GM12892 (cell line): ENCODE measurements at places on chromosomes 2 and 18.

- no peak for DNase-seq
Measured at GRCh38 chr2:3613524-3613905, 18.6 kb downstream of the COLEC11 start.

GRCh38 chr2:86446060-86446459 is 4.9 kb downstream of the KDM3A start:
- no peak for DNase-seq

DNA sequence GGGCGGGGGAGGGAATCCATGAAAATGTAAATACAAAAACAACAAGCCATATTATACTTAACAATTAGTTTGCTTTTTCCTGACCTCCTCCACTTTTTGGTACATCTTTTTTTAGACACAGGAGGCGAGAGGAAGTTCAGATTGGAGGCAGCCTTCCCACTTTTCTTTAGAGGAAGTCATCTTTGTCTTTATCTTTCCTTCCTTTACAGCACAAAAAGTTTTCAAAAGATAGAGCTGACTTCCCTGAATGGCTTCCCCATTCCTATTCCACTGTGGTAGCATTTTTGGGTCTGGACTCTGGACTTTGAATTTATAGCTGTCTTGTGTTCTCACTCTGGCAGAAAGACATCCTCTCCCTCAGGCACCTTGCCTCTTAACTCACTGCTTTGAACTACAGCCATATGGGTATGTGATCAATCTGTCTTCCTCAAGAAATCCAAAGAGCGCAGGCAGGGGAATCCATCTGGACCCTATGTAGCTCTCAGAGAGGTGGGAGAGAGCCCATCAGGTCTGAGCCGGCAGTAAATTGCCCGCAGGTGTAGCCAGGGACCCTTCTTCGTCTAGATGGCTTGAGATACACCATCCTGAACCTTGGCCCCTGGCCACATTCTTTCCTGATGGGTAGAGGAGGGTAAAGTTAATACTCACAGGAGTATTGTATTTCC is 101.9 kb downstream of the AQP4 start:
- DNase-seq, result no peak

GRCh38 chr18:76801567-76802505 is 20.5 kb upstream of the ZNF236 start:
- DNase-seq, result peak; percentile 85

DNA sequence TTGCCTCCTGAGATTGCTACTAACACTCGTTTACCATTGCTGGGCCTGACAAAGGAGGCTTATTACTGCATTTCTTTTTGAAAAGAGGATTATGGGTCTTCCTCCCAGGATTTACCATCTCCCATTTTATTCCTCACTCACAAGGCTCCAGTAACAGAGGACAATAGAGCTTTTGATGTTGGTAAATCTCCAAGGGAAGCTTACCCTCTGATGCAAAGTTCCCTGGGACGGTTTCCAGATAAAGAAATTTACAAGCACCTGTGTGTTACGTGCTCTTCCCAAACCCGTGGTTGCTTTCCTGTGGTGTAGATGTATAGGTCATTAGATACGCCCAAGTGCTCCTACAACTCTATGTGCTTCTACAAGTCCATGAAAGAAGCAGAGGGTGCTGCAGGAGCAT is 17.1 kb downstream of the VSNL1 start:
- no peak for DNase-seq

DNA sequence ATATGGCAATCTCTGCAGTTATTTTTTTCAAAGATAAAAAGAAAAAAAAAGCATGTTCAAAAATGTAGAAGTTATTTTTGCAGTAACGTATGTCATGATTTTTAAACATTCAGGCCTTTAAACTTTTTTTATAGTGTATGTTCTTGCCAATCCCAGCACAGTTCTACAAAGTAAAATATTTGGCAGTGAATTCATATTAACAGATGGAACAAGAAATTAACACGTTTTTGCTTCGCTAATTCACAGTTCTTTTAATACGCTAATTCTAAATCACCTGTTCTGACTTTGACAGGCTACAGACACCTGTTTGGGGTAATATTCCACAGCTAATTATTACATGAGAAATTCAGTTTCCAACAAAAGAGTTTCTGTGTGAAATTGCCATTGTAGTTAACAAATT is 183.2 kb downstream of the ARHGAP15 start:
- DNase-seq, result no peak

GRCh38 chr2:235324324-235324723 is 169.5 kb upstream of the AGAP1 start:
- no peak for DNase-seq

DNA sequence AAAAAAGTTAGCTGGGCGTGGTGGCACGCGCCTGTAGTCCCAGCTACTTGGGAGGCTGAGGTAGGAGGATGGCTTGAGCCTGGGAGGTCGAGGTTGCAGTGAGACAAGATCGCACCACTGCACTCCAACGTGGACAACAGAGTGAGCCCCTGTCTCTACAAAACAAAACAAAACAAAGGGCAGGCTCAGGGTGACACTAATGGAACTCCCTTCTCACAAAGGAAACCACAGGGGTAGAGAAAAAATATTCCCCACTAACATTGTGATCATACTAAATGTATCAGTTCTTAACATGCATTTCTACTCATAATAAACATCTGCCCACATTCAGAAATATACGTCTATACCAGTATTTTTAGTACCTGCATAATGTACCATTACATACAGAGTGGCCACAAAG is 21.1 kb downstream of the STAM2 start:
- DNase-seq, result no peak

GRCh38 chr2:158380746-158381145 is 75.8 kb downstream of the CCDC148 start:
- DNase-seq, result no peak

GRCh38 chr2:29841386-29842004 is 79.9 kb downstream of the ALK start:
- no peak for DNase-seq

DNA sequence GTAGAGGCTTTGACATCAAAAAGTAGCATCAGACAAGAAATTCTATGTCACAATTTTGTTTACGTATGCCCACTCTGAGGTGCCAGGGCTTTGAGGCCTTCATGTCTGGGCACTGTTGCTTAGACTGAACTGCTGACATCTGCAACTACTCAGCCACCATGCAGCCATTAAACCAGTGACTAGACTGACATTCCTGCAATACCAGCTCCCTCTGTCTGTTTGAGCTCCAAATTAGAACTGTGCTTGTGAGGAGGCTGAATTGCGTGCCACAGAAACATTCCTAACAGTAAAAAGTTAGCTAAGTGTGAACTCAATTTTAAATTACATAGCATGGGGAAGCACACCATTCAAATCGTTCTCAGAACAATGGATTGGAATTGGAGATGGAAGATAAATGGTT is 163.2 kb downstream of the INSIG2 start:
- no peak for DNase-seq

- no peak for DNase-seq
Measured at GRCh38 chr2:95698146-95698545, 106.3 kb downstream of the TRIM43 start.

- DNase-seq, result no peak
Measured at GRCh38 chr18:32612651-32613050, 142.0 kb upstream of the GAREM1 start.

DNA sequence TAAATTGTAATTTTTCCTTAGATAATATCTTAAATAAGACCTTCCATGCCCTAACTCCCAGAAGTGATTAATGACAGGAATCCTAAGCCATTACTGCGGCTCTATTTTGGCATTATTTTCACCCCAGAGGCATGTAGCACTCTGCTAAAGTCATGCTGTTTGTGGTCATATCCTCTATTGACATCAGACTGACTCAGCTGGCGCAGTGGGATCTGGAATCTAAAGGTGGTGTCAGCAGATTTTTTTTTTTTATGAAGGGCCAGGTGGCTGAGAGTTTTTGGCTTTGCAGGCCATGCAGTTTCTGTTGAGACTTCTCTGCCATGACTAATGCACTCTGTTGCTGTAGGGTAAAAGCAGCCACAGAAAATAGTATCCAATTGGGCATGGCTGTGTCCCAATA is 64.1 kb upstream of the ACVR1C start:
- no peak for DNase-seq

GRCh38 chr2:230557065-230557464 is 141.1 kb downstream of the SP100 start:
- no peak for DNase-seq

- no peak for DNase-seq
Measured at GRCh38 chr2:212958757-212959295, 192.6 kb downstream of the IKZF2 start.

GRCh38 chr2:151908204-151908882 is 80.1 kb upstream of the ARL5A start:
- no peak for DNase-seq

GRCh38 chr18:45871431-45872084 is 46.1 kb downstream of the SIGLEC15 start:
- DNase-seq, result no peak

GRCh38 chr18:47251289-47252120 is at the start of gene SKOR2:
TSS of gene SKOR2 (minus strand) at chr18:47251660. CDS start at chr18:47249183, 2,477 bp downstream.
- no peak for DNase-seq

DNA sequence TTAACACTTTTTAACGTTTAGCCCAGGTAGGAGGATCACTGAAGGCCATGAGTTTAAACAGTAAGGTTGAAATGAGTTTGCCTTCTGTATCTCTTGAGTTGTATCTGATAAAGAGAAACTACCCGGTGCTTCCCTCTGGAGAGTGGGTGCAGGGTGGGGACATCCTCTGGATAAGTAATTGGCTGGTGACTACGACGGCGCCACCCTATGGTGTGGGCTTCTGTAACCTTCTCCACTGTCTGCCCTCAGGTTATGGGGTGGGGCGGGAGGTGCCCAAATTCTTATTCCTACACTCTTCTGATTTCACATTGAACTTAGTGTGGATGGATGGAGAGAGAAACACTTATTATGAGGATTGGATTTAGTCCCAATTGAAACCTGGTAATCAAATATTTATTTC is 68.8 kb downstream of the LDLRAD4 start:
- no peak for DNase-seq

DNA sequence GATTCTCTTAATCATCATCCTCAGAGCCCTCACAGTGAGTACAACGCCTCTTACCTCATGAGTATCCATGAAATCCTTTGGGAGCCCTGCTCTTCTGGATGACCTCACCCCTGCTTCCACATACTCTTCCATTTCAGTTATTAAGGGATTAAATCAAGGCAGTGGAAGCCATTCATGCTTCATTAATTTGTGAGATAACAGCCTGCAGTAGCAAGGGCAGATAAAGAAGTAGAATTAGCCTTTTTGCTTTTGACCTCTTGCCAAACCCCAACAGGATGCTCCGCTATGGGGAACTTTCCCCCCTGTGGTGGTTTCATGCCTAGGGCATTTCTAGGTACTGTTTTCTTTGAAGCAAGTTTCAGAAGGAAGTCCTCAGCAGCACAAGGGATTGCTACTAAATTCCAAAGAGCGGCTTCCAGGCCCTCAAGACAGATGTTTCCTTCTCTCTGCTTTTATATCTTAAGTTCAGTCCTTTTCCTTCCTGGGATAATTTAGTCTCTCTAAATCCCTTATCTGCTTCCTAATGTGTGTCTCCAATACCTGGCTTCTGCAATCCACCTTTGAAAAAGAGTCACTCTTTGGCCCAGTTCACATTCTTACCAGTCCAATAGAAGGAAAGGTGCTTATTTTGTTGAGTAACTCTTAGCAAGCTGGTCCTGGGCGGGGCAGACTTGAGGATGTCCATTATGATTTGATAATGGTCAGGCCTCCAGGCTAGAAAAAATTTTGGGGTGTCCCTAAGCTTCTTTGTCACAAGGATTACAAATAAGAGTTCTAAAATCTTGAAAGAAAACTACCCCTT is 76.9 kb downstream of the MYO1B start:
- DNase-seq, result no peak

GRCh38 chr2:29405707-29406106 is 290.5 kb downstream of the CLIP4 start:
- DNase-seq, result no peak

DNA sequence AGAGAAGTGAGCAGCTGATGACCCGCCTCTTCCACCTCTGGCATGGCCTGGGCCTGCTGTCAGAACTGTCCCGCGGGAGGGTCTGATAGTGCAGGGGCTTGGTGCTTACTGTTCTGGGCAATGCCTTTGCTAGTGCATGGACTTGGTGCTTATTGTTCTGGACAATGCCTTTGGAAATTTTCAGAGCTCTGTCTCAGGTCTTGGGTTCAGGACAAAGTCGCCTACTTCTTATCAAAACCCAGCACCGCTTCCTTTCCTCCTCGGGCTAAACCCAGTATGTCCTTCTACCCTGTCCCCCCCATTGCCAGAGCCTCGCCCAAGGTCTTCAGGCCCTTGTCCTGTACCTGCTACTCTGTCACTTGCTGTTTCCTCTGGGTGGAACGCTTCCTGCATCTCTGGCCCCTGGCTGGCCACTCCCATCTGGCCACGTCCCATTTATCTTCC is 149.6 kb downstream of the ACKR3 start:
- DNase-seq, result no peak

DNA sequence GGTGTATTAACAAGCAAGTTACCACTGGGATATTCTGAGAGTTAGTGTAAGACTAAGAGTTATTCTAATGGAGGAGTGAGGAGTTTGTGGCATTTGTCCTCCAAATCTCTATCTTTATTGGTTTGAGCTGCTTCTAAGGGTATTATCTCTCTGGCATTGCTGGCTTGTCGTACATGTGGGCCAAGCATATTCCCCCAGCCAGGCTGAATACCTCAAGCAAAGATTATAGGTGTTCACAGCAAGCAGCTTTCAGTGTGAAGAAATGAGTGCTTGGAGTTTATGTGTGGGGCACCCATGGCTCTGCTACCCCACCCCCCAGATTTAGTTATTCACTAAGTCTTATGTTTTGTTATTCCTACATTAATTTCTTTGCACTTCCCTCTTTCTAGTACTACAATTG is 193.6 kb upstream of the FANCL start:
- DNase-seq, result no peak

DNA sequence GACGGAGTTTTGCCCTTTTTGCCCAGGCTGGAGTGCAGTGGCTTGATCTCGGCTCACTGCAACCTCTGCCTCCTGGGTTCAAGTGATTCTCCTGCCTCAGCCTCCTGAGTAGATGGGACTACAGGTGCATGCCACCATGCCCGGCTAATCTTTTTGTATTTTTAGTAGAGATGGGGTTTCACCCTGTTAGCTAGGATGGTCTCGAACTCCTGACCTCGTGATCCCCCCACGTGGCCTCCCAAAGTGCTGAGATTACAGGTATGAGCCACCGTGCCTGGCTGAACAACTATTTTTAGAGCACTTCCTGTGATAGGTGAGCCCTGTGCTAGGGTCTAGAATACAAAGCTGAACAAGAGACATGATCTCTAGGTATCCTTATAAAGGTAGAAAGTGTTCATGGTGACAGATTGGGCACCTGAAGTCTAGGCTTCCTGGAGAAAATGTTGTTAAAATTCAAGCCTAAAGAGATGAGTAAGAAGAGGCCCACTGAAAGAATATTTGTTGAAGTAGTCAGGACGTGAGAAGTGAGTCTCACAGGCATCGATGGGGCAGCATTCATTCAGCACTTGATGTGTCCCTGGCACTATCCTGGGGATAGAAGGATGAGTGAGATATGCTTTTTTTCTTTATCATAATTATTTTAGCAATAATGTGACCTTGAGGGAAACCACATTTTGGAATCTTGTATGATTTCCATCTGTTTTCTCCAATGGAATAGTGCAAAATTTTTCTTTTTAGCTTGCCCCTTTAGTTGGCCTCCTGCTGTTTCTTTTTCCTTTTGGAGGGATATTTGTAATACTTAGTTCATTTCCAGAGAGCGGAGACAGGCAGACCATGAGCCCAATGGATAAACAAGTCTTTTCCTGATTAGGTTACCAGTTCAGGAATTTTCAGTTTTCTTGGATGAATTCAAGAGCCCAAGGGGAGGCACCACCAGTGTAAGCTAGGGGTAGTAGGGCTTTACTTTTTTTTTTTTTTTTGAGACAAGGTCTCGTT is 5.1 kb downstream of the ZNF236 start:
- DNase-seq, result no peak
